ENCODE measurements at places on chromosomes 12 and 14.

DNA sequence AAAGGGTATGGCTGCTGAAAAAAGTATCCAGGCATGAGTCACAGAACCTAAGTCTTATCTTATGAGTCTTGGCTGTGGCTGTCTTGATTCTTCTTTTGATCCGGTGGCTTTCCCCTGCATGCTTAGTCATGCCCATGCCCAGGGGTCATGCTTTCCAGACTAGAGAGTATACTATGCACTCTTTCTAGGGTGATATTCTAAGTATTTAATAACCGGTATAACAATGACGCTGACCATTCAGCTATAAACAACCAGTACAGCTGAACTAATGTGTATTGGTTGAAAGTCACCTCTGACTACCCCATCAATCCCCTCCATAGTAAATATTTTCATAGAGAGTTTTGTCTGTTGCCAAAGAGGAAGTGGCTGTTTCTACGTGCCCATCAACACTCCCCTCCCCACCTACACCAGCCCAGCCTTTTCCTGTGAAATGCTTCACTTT, 34.7 kb upstream of the NRXN3 start:
- peak; percentile 43 for DNase-seq

GRCh38 chr12:46921048-46921763, 95.4 kb upstream of the SLC38A4 start:
- peak; percentile 91 for DNase-seq

DNA sequence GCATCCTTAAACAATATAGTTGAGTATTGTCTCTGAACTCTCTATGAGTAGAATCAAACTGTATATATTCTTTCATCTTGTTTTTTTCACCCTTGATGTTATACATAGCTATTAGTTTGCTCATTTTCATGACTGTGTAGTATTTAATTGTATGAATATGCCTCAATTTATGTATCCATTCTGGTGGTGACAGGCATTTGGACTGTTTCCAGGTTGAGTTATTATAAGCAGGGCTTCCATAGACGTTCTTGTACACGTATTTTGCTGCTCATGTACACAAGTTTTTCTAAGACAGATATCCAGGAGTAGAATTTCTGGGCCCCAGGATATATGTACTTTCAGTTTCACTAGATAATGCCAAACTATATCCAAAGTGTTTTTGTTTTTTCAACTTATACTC, 211.4 kb downstream of the NTF3 start:
- DNase-seq, result no peak

- DNase-seq, result no peak
These were observed 151.0 kb downstream of the TPH2 start for GRCh38 chr12:72089678-72090077.

GRCh38 chr12:67759829-67760228, 111.3 kb downstream of the DYRK2 start:
- peak; percentile 12 for DNase-seq

DNA sequence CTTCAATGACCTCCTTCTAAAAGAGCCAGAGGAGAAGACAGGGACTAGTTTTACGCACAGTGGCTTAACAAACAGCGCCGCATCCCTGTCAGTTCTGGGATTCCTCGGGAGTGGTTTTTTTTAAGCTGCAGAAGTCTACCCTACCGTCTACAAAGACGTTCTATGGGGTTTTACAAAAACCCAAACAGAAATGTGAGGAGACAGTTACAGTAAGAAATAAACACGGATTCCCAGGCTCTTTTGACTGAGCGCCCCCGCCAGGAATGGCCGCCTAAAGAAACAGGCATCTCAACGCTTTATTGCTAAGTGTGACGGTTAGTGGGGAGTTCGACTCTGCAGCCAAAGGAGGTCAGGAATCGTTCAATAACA, 484 bp downstream of the ALKBH1 start:
- DNase-seq, result peak; percentile 44

DNA sequence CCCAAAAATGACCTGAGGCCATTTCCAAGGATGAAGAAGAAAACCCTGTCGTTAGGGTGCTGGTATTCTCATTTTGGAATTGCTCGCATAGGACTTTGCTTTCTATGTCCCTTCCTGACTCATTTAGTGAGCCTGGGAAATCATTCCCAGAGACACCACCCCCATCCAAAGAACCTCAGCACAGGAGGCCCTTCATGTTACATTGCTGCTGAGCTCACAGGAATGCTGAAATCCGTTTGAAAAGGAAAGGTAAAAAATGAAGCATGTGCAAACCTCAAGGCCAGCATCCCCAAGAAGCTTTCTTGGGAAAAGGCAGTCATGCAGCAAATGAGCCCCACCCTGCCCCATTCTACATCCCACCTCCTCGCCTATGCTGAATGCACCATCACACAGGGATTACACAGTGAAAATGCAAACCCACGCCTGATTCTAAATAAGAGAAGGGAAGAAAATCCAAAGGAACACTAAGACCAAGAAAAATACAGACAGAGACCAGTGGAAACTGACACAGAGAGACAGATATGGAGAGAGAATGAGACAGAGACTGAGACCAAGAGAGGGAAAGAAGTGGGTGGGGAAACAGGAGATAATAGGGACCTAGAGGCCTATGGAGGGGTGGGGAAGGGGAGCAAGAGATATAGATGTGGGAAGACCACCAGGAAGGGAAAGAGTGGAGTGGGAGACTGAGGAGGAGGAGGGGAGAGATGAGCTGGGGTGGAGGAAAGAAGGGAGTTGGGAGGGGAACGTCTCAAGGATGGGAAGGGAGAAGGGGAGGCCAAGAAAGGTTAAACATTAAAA, 33.5 kb downstream of the NIN start:
- peak; percentile 80 for DNase-seq

- DNase-seq, result no peak
These were observed 176.4 kb upstream of the RPH3A start for GRCh38 chr12:112615196-112615595.

- DNase-seq, result no peak
These were observed 3.4 kb downstream of the ZNF385A start for GRCh38 chr12:54381136-54381535.

- DNase-seq, result no peak
These were observed 12.3 kb downstream of the ISCA2 start for GRCh38 chr14:74505831-74506230.

GRCh38 chr14:75879031-75879430, 102.8 kb downstream of the TGFB3 start:
- DNase-seq, result no peak

DNA sequence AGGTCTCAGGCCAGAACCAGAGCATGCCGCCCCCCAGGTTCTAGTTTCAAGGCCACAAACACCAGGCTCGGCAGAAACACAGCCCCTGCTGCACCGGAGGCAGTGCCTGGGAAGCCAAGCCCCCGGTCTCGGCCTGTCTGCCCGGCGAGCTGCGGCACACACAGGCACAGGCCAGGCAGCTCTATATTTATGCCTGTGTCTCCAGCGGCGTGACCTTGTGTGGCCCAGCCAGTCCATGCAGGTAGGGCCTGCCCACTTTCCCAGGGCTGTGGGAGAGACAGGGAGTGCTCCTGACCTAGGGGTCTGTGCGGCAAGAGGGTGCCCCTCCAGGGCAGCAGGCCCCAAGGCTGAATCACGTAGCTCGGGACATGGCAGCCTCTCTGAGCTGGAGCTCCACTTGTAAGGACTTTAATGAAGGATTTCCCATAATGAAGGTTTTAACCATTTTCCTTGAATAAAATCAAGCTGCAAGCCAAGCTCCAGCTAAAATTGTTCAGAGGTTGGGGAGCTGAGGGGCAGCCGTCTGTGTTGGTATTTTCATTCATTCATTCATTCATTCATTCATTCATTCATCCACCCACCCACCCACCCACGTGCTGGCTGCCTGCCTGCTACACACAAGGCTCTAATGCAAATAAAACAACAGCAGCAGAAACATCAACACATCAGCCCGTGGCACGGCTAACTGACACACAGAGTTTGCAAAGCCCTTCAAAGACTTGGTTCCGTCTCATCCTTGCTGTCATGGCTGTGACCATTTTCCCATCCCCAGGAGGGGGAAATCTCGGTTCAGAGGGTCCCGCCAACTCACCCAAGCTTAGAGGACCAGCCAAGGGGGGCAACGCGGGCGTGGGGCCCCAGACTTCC, 92.0 kb downstream of the RFLNA start:
- peak; percentile 22 for DNase-seq

DNA sequence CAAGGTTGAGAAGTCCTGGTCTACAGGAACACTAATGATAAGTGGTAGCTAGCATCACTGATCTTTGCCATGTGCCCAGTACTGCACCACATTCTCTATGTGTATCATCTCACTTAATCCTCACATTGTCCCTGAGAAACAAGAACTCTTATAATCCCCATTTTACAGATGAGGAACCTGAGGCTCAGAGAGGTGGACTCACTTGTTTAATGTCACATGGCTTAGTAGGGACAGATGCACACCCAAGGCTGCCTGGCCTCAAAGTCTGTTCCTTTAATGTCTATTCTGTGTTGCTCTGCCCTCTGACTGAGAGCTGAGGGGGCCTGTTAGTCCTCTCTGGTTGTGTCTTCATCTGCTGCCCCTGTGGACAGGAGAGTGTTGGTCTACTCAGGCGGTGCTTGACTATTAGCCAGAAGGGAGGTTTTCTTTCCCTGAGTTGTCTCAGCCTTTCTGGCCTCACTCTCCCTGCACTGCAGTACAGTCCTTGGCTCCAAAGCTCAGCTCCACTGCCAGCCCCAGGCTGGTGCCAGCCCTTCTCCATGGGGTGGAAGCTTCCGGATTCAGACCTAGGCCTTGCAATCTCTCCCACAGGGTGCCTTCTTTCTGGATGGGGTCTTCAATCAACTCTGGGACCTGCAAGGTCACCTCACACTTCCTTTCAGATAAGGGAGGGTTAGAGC, 4.9 kb upstream of the DYNLL1 start:
- DNase-seq, result no peak

- DNase-seq, result no peak
These were observed 452.4 kb upstream of the SEL1L start for GRCh38 chr14:81986005-81986404.

- DNase-seq, result no peak
These were observed 33.5 kb downstream of the KIF26A start for GRCh38 chr14:104171895-104172294.

- peak; percentile 41 for DNase-seq
These were observed 43.1 kb downstream of the HMGA2 start for GRCh38 chr12:65867394-65867793.

GRCh38 chr12:988646-989045, 2.4 kb upstream of the ERC1 start:
- DNase-seq, result no peak

- DNase-seq, result no peak
These were observed 29.4 kb downstream of the BCAT1 start for GRCh38 chr12:24919346-24920001.
